Inflammatory macrophage treated with lipopolysaccharide for 1 hour (primary cell): ENCODE measurements at places on chromosomes 16 and 17.
A peak's percentile ranks its signal among the peaks of the same experiment; 100 is the strongest.

DNA sequence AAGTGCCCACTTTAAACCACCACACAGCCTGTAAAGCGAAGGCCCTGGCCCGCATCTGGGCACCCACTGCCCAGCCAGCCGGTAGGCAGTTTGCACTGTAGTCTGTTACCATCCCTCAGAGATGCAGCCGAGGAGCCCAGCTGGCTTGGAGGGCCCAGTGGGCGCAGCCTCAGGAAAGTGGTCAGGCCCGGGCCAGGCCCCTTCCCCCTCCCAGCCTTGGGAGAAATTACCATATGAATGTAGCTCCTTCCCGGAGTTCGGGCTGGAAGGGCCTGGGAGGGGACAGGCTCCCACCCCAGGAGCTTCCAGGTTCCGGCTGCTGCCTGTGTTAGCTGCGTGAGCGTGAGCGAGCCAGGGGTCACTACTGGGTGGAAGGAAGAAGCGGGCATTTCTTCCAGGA, 325.4 kb downstream of the SEC14L1 start:
- no peak for DNase-seq

GRCh38 chr16:29775742-29776408, 2.2 kb upstream of the ZG16 start:
- no peak for DNase-seq

GRCh38 chr16:13913374-13914292, 6.3 kb upstream of the ERCC4 start:
- no peak for DNase-seq

DNA sequence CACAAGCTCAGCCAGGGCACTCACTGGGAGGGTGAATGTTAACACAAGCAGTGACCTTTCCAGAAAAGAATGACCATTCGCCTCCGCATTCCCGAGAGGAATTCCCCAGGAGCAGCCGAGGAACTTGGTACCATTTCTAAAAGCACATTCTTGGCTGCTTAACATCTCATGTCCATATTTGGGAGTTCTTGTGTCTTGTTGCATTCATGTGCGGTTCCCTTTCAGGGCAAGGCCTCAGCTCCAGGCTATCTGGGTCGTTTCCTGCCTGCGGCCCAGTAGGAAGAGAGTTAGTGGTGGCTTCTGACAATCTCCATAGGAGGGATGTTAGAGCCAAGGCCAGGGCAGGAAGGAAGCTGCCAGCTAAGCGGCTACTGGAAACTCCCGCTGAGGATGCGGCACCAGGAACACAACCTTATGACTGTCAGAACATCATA, 27.8 kb upstream of the MEAK7 start:
- DNase-seq = peak; percentile 59

GRCh38 chr16:3173892-3174617, 13.9 kb upstream of the OR1F1 start:
- DNase-seq = no peak

DNA sequence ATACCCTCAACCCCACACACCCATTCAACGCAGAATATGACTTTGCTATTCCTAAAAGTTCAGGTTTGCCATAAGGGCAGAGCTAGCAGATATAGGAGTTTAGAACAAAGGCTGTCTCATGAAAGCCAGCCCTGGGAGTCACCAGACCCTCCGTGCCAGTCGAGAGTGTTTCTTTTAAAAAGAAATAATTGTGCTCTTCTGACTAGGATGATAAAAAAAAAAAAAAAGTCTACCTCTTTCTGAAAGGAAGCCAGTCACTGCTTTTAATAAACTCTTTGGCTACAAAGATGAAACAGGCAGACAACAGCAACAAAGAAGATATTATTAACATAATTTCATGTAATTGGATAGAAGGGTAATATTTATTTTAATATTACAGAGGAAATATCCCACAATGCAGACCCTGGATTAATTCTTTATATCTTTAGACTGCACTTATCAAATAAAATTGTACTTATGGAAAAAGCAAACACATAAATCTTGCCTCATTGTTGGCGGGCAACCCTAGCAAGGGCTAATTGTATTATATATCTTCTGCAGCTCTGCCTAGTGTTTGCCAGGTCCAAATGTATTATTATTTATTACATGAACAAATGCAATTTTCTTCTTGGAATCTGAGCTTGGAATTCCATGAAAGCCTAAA, 277.5 kb upstream of the DYNLRB2 start:
- DNase-seq = no peak

DNA sequence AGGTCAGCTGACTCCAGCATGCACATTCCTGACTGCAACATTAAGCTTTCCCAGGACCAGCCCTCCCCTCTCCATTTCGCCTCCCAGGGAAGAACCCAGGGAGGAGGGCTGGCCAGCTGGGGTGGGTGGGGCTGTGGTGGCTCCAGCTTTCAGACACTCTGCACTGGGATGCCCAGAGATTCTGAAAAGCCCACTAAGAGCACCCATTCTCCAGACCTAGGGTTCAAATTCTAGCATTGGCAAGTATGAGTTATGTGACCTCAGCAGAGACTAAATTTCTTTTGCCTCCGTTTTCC, 7.8 kb downstream of the DLX3 start:
- no peak for DNase-seq

DNA sequence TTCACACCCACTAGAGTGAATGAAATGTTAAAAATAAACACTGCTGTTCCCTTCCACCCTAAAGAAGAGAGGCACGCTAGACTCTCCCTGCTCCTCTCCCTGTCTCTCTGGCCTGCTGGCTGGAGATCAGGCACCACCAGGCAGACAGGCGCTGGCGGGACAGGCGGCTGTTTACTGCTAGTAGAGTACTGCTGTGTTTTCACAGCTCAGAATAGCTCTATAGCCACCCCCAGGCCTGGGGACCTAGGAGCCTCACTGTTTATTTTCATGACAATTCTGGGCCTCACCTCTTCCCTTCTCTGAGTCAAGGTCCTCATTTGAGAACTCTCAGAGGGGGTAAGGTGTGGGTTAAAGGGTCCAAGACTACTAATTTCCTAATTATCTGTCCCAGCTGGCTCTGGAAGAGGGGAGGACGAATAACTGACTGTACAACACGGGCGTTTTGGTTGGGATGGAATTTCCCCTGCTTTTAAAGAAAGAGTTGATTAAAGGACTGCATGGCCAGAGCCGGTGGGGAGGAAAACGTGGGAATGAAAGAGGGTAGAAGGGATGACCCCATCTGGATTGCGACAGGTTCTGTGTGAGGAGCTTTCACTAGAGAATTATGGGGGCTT, 9.0 kb upstream of the G6PC1 start:
- no peak for DNase-seq

GRCh38 chr17:47735139-47735464, 2.1 kb downstream of the TBX21 start:
- DNase-seq = no peak

DNA sequence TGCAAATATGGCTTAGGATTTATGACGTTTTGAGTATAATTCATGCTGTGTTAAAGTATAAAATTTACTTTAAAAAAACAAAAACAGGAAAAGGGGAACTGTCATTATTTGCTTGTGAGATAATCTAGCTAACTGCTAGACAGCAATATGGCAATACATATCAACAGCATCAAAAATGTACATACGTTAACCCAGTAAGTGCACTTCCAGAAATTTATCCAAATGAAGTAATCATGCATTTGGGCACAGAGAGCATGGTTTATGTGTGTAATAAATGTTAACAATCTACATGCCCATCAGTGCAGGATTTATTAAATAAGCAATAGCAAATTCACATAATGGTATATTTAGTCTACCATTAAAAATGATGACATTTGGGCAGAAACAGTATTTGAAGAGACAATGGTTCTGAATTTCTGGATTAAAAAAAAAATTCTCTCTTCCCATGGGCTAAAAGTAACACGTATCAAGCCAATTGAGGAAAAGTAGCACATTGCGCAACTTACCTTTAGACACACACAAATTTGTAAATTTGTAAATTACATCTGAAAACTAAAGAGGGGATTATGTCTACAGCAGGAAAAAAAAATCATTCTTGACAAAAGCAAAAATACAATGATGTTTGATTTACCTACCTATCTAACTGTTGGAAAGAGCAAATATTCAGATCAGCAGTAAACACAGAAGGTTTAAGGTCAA, 80.2 kb downstream of the CACNG1 start:
- no peak for DNase-seq

- DNase-seq = no peak
Observed at GRCh38 chr17:63911041-63911635, at the start of gene CSHL1. Gene CSHL1, minus strand, starts transcription at chr17:63911258. Its CDS starts 62 bp downstream, at chr17:63911196.

DNA sequence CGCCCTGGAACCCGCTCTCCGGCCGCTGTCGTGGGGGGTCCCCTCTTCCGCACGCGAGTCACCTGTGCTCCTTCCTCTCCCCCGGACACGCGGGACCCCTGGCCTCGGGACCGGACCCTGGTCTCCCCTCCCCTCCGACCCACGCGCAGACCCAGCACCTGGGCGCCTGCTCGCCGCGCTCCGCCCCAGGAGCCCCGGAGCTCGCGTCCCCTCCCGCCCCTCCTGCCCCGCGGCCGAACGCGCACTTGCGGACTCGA, 762 bp downstream of the RAB40B start:
- DNase-seq = no peak

- DNase-seq = no peak
Observed at GRCh38 chr17:76810956-76811355, 57.2 kb upstream of the MGAT5B start.

DNA sequence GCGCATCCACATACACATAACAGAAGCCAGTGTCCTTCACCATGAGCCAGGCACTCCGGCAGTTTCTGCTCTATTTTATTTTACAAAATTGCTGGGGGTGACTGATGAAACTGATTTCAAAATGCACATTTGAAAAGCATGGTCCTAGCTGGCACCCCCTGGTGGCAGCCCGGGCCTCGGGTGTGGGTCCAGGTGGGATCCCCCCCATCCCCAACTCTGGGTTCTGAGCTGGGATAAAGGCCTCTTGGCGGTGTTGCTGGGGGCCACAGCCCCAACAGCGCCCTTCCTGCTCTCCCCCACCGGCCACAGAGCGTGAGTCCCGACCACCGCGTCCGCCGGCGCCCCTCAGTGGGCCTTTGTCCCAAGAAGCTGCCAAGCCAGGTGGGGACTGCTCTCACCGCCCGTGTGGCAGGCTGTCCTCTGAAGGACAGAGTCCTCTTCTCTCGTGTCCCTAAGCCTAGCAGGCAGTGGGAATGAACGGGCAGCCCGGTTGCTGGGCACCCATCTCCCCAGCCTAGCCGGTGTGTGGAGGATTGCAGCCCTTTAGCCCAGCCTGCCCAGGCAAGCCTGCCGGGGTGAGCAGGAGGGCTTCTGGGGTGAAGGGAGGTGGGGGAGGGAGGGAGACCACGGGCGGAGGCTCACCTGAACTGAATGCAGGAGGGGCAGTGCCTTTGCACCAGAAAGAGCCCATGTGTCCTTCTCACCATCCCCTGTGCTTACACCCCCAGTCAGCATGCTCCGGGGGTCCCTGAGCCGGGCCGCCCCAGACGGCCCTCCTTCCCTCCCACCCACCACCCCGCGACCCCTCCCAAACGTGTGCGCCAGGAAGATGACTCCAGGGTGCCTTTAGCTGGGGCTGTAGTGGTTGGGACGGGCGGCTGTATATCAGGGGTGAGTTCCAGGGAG, 898 bp downstream of the SNAI3 start:
- peak; percentile 71 for DNase-seq
